Central memory CD4-positive, alpha-beta T cell (primary cell): ENCODE measurements at places on chromosomes 16 and 17.
A peak's percentile ranks its signal among the peaks of the same experiment; 100 is the strongest.

DNA sequence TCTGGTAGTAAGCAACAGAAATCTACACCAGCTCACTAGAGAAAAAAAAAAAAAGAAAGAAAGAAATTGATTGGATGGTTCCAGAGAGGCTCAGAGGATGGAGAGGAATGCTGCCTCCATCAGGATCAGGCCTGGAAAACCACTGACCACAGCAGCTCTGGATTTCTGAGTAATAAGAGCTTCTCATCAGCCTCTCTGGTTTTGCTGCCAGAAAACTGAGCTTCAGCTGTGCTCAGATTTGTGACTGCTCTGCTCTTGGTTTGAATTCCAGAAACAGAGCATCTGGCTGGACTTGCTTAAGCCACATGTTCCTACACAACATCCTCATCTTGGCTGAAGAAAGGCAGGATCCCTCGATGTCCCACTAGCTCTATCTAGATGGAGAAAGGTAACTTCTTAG lies 25.9 kb downstream of the IRX6 start:
- no peak for DNase-seq

DNA sequence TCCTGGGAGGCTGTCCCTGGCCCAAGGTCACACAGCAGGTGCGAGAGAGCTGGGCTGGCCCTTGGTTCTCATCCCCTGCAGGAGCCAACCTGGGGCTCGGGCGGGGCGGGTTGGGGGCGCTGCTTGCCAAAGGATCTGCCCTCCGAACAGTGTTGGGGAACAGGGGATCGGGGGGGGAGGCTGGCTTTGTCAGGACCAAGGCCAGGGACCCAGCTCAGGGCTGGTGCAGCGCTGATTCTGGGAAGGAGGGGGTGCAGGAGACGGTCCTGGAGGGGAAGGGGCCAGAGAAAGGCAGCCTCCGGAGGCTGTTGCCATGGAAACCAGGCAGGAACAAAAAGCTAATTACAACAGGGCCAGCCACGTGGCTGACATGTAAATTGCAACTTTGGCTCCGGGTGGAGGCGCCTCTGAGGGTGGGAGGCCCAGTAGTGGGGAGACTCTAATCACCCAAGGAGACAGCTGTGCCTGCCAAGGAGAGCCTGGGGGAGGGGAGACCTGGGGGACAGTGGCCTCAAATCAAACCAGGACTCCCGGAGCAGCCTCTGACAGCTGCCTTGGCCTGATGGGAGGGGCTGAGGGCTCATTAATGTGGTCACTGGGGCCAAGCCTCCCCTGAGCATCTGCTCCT lies 1.3 kb downstream of the TUBB3 start:
- peak; percentile 32 for DNase-seq

GRCh38 chr16:65975049-65975708 lies 391.3 kb upstream of the CDH5 start:
- no peak for DNase-seq

GRCh38 chr17:75135946-75136345 lies 4.4 kb upstream of the NT5C start:
- no peak for DNase-seq

GRCh38 chr17:51486091-51486490 lies 225.7 kb downstream of the UTP18 start:
- no peak for DNase-seq

DNA sequence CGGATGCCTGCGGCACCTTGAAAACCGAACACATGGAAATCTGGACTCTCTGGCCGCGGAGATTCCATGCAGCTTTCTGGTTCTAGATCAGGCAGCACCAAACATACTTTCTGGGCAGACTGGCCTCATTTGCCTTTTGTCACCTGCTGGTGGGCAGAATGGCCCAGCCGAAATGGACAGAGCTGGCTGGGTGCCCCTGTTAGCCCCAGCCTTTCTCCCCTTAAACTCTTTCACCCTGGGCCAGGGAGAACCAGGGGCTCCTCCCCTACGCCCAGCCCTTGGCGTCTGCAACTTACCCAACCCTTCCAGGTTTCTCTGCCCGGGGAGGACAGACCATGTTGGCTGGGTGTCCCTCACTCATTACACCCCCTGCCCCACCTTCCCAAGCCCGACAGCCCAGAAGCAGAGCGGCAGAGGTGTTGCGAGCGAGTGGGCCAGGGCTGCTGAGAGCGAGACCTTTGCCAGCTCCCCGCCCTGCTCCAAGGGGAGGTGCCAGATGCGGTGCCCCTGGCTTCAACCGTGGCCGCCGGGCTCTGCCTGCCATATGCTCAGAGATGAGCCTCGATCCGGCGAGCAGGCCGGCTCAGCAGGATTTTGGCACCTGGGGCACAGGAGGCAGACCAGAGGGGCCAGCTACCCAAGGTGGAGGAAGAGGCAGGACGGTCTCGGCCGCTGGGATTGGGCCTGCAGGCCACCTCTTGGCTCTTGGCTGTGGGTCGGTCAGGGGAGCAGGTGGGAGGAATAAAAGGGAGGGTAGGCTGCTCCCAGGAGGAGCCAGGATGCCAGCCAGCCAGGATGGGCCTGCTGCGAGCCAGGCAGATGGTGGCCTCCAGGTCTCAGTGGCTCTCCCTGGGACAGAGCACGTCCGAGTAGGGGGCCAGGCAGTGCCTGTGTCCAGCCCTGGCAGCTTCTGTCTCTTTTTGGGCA lies 191.3 kb downstream of the NTN1 start:
- no peak for DNase-seq

- DNase-seq, result no peak
These were observed 2.0 kb upstream of the GLIS2 start for GRCh38 chr16:4313563-4314531.

GRCh38 chr16:81883235-81883634 lies 104.1 kb downstream of the PLCG2 start:
- DNase-seq, result no peak

DNA sequence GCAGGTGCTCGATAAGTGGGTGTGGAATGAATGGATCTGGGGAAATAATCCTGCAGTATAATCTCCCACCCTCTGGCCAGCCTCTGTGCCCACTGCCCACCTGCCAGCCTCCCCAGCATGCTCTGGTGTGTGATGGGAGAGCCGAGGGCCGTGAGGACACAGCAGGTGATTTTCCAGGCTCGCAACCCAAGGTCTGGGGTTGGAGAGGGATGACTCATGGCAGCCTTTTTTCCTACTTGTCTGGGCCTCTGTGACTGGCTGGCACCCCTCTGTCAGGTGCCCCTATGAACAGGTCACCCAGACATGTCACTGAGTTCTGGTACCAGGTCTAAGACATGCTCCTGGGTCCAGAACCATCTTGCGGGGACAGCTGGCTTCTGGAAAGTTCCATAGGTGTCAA lies 385.7 kb upstream of the TNRC6C start:
- no peak for DNase-seq

GRCh38 chr17:58007781-58008706 lies 998 bp upstream of the SRSF1 start:
- DNase-seq, result no peak
